CD4-positive, alpha-beta memory T cell (primary cell): ENCODE measurements at places on chromosomes 2 and 18. TPM values are rescaled to one million over a fixed set of nuclear protein-coding genes. Genes with fewer than 3 reads are reported as not detected.

- no peaks in the 10 kb centered on the region for H3K4me1 ChIP-seq
- DNase-seq: no peak
- no peaks in the 10 kb centered on the region for H3K36me3 ChIP-seq
These were observed 385.1 kb downstream of the STK39 start for GRCh38 chr2:167862296-167862695.

GRCh38 chr18:7090771-7091170 is 26.8 kb downstream of the LAMA1 start:
- no peaks in the 10 kb centered on the region for H3K4me1 ChIP-seq
- no peaks in the 10 kb centered on the region for H3K27me3 ChIP-seq
- no peak for DNase-seq
- H3K36me3 ChIP-seq: no peaks in the 10 kb centered on the region

GRCh38 chr2:190069936-190070696 is 7.6 kb upstream of the MSTN start:
- no peak overlapping the region for H3K27ac ChIP-seq
- no peaks in the 10 kb centered on the region for H3K36me3 ChIP-seq
- H3K4me1 ChIP-seq: no peaks in the 10 kb centered on the region
- H3K4me3 ChIP-seq: no peak overlapping the region
- peak; percentile 28 for DNase-seq

DNA sequence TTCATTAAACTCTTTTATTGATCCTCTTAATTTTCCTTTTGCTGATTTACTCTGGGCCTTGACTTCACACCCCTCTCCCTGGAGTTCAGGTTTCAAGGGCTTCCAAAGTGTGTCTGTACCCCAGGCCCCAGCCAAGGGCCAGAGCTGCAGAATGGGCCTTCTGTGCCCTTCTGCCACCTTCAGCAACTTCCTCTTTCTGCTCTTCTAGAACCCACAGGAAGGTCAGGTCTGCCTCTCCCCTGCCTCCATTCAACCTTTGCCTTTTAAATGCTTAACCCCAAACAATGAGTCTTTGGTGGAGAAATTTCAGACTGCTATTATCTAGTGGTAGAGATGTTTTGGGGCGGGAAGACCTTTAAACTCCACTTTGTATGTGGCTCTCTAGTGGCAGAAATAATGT is 63.1 kb downstream of the TSN start:
- H3K4me3 ChIP-seq: no peak overlapping the region
- H3K27me3 ChIP-seq: no peaks in the 10 kb centered on the region
- H3K4me1 ChIP-seq: no peaks in the 10 kb centered on the region
- DNase-seq: no peak
- H3K27ac ChIP-seq: no peak overlapping the region

DNA sequence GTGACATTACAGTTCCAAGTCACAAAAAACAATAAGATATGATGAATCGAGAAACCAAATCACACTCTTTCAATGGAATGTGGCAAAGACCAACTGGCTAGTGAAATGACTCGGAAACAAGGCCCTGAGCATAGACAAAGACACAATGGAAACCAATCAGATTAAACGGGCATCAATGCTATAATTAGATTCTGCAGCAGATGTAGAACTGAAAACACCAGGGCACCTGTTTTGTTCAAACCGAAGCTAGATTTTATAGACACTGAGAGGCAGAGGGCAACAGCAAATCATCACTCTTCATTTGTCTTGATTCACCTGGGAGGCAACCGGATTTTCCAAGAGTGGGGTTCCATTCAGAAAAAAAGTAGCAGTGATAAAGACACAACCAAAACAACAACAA is 92.8 kb upstream of the BARD1 start:
- H3K27ac ChIP-seq: no peak overlapping the region
- no peak overlapping the region for H3K4me3 ChIP-seq
- H3K36me3 ChIP-seq: no peaks in the 10 kb centered on the region
- DNase-seq: no peak
- H3K27me3 ChIP-seq: no peaks in the 10 kb centered on the region

GRCh38 chr2:234635284-234635683 is 138.4 kb upstream of the ARL4C start:
- no peaks in the 10 kb centered on the region for H3K36me3 ChIP-seq
- H3K27me3 ChIP-seq: no peaks in the 10 kb centered on the region

Gene DES
- not detected for polyA plus RNA-seq

Gene SPDYA
- polyA plus RNA-seq: 0.14 TPM

Gene CFAP53
- polyA plus RNA-seq: 0.13 TPM

Gene ANKRD29
- 1.3 TPM for polyA plus RNA-seq
